Renal cortex interstitium (tissue), 15 donors: ENCODE measurements at places on chromosomes 3 and 15. TPM values are rescaled to one million over a fixed set of nuclear protein-coding genes. Genes with fewer than 3 reads are reported as not detected.

GMPPB gene
- polyA plus RNA-seq: 13.2 TPM

TMOD2 gene
- 4.9 TPM for polyA plus RNA-seq

STX19 gene
- not detected for polyA plus RNA-seq

GRCh38 chr15:62021991-62022600, 38.2 kb downstream of the VPS13C start:
- DNase-seq: no peak

GRCh38 chr3:109702252-109702651, 364.9 kb upstream of the DPPA4 start:
- DNase-seq: no peak

- DNase-seq: no peak
These were observed 725 bp downstream of the SRP14 start for GRCh38 chr15:40038275-40038637.

DNA sequence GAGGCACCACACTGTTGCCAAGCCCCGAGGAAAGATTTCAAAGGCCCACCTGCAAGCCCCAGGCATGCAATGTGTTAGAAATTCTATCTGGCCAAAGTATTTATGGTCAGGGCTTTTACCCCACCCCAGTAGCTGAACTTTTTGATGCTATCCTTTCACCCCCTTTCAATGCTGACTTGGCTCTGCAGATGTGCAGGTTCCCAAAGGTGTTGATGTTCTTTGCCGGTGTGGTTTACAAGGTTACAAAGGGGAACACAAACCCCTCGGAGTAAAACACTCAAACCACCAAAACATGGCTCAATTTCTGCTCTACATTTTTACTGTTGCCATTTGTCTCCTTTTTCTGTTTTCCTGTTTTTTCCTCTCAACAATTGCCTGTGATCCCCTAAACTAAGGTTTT, 145.4 kb upstream of the BNIP2 start:
- DNase-seq: no peak

DNA sequence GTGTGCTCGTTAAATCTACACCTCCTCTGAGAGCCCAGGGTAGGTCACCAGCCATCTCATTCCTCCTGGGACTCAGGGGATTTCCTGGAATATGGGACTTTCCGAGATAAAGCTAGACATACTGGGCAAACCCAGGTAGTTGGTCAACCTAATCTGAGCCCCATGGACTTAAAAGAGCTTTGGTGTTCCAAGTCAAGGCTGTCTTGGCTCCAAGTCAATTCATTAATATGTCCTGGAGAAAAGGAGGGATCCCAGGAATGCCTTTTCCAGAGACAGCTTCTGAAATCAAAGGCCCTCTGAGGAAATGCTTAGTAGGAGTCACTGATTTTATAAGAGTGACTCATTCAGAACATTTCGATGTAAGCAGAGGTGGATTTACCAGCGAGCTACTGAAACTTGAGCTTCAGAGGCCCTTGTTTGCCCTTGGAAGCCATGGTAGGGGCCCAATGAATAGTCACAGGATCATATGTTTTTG, 137.3 kb upstream of the UBE2E1 start:
- no peak for DNase-seq

- DNase-seq: no peak
These were observed 50.9 kb downstream of the PLXNA1 start for GRCh38 chr3:127033786-127034185.

- DNase-seq: no peak
These were observed 24.5 kb upstream of the PSMD6 start for GRCh38 chr3:64047787-64048186.
